ENCODE measurements at places on chromosomes 4 and X.
A peak's percentile ranks its signal among the peaks of the same experiment; 100 is the strongest.

- DNase-seq = no peak
Observed at GRCh38 chr4:110616238-110617074, 6.4 kb downstream of the PITX2 start.

DNA sequence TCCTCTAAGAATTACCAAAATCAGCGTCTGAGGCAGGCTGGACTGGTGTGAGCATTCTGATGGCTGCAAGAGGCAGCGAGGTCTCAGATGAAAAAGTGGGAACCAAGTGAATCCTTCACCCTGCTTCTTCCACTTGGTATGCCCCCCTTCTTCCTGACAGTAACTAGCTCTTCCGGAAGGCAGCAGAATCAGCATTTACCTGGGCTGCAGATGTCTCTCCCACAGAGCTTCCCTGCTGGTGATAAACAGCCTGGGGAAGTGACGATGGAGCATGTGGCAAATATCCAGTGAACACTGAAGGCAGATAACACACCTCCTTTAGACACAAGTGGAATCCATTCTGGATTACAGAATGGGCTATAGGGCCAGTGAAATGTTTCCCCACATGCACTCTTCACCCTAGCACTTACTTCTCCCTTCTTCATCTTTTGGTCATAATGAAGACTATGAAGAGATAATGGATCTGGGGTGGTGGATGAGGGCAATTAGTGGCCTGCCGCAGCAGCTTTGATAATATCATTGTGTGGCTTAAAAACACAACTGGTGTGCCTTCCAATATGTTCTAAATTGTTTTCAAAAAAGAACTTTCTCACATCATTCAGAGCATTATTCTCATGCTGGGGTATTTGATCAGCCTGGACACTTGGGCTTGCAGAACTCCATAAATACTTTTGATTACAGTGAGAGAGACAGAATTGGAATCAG, 60.8 kb upstream of the TBC1D9 start:
- no peak for DNase-seq

GRCh38 chr4:87973283-87974169, 2.0 kb upstream of the SPP1 start:
- DNase-seq = peak; percentile 75

DNA sequence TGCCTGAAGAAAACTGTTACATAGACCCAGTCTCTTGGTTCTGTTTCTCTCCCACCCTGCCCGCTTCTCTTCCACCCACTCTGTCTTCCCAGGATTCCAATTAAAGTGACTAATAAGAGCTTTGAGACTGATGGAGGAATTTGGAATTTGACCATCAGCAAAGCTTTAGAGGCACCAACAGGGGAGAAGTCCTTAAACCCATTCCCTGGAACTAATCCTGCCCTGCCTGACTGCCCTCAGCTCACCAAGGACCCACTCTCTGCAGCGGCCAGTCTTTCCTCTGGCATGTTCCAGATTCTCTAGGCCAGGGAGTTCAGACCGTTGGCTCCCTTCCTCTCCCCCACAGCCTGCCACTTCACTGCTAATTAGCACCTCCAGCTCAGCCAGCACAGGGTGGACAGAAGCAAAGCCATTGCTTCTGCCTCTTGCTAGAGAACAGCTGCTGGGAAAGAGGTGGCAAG, 23.9 kb downstream of the SCD5 start:
- DNase-seq = no peak

GRCh38 chrX:79412166-79412565, 45.0 kb upstream of the ITM2A start:
- no peak for DNase-seq

GRCh38 chr4:54363037-54363436, 133.9 kb downstream of the PDGFRA start:
- no peak for DNase-seq

DNA sequence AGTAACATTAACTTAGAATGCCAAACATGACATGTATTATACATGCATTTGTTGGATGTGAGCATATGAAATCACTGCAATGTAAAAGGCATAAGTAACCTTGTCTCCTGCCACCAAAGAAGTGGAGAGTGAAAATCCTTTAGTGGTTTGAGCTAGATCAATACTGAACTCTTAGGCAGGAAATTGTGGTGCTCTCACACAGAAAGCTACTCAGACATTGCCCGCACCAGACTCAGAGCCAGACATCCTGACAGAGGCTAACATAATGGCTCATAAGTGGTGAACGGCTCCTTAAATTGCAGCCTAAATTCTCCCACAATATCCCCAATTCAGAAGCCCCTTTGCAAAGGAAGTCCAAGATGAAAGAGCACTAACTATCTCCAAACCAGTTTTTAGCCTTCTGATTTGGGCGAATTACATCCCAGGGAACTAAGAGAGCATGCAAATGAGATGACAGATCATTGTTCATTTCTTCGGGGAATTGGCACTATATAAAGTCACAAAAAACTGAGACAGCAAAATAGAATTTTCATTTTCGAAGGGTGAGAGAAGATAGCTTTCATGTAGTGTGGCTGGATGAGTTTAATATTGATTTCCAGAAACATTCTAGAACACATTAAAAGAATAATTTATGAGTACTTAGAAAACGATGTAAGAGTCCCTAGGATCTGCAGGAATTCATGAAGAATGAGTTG, 233.6 kb upstream of the RPS6KA3 start:
- no peak for DNase-seq

GRCh38 chrX:50893466-50893865, 17.1 kb upstream of the BMP15 start:
- no peak for DNase-seq

GRCh38 chr4:141258558-141258957, 37.9 kb downstream of the ZNF330 start:
- DNase-seq = no peak

DNA sequence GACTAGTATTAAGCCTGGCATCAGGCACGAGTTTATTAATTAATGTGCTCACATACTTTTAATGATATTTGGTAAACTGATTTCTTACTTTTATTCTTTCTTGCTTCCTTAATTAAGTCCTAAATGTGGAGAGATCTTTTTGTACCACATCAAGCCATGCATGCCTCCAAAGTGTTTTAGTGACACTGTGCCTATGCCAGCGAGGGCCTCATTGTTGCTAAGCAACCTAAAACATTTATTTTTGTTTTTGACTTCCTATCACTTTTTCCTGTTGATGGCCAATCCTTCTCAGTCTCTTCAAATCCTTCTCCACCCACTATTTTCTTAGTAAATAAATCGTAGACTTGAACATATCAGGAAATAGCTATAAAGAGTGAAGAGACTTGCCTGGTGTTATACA, 5.5 kb upstream of the NSUN7 start:
- no peak for DNase-seq

- DNase-seq = no peak
Observed at GRCh38 chr4:42513748-42514492, 116.6 kb downstream of the SHISA3 start.

- no peak for DNase-seq
Observed at GRCh38 chrX:75603833-75604232, 81.0 kb upstream of the ZDHHC15 start.

- DNase-seq = no peak
Observed at GRCh38 chr4:139115226-139115625, 61.8 kb downstream of the ELF2 start.

DNA sequence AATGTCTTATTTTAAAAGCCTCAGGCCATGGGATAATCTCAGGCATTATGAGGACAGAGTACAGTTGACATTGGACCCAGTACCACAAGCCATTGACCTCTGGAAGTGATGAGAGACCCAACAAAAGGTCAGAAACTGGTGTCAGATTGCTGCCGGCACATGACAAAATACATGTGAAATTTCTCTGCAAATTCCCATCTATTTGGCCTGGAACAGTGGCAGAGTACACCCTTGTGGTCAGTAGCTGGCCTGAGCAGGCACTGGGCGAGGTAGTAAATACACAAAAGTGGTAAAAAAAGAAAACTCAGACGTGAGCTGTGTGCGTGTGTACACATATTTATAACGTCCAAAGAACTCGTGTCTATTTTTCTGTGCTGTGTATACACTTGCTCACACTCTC, 155.5 kb downstream of the DHX15 start:
- no peak for DNase-seq

DNA sequence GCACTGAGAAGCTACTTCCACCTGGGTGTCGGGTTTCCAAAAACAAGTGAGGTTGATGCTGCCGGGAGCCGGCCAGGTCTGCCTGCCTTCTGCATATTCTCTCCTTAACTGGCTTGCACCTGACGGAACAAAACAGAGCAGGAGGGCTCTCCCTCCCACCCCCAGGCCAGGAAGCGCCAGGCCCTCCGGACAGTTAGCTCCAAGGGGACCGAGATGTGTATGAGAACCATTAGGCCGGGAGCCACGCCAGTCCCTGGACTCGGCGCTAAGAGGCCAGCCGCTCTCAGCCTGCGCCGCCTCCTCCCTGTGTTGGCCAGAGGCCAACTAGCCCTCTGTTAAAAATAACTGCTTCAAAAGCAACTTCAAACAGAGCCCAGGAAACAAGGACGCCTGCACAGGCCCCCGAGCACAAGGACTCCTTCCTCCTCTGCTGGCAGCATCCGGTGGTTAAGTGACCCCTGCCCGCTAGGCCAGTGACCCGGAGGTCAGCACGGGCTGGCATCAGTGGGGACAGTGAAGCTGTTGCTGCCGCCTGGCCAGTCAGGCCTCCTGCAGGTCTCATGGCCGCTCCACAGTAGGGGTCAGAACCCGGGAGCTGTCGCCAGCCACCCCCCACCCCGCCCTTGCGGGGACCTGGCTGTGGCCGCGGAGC, 107.9 kb downstream of the ABLIM2 start:
- DNase-seq = no peak

DNA sequence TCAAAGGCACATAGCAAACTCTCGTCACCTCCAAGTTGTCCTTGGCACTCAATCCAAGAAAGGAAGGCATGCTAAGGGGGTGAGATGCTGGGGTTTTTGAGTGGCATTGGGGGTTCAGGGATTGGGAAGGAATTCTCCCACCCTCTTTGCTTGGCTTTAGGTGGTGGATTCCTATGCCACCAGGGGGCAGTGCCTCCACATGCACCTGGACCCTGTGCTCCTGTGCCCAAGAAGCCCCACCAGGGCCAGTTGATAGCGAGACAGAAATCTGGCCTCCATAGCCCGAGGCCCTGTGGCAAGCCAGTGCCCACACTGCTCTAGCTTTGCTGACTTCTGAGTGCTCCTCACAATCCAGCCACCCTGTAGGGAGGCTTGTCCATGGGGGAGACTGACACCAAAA, 2.0 kb upstream of the FATE1 start:
- peak; percentile 16 for DNase-seq

- no peak for DNase-seq
Observed at GRCh38 chrX:154004315-154004714, 15.4 kb downstream of the IRAK1 start.

- no peak for DNase-seq
Observed at GRCh38 chr4:152352215-152352614, 183.7 kb downstream of the FBXW7 start.

GRCh38 chrX:109812236-109812635, 79.2 kb upstream of the ACSL4 start:
- DNase-seq = no peak

- DNase-seq = no peak
Observed at GRCh38 chr4:19514276-19515070, 737.2 kb upstream of the SLIT2 start.

GRCh38 chrX:136141569-136141968, 5.8 kb upstream of the FHL1 start:
- DNase-seq = no peak

GRCh38 chr4:140684314-140684713, 71.9 kb downstream of the TBC1D9 start:
- no peak for DNase-seq

DNA sequence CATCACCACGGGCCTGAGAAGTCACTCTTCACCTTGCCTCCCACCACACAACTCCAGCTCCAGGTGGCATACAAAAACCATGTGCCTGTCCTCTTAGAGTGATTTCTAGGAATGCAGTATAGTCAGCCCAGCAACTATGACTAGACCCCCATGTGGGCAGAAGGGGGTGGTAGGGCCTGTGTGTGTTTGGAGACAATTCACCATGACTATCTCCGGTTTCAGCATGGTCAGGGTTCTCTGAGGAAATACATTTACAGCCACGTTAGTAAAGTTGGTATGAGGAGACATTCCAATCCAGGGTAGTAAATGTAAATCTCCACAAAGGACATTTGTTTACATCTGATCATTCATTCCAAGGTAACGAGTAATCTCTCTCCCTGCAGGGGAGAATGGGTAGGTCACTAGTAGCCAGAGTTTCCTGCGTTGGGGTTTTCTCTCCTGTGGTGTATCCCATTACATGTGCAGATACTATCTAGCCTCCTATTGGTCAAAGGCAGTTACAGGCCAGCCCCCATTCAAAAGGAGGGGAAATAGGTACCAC, 4.2 kb upstream of the MTMR1 start:
- no peak for DNase-seq

GRCh38 chr4:5403746-5404497, 304.4 kb downstream of the EVC2 start:
- DNase-seq = no peak

DNA sequence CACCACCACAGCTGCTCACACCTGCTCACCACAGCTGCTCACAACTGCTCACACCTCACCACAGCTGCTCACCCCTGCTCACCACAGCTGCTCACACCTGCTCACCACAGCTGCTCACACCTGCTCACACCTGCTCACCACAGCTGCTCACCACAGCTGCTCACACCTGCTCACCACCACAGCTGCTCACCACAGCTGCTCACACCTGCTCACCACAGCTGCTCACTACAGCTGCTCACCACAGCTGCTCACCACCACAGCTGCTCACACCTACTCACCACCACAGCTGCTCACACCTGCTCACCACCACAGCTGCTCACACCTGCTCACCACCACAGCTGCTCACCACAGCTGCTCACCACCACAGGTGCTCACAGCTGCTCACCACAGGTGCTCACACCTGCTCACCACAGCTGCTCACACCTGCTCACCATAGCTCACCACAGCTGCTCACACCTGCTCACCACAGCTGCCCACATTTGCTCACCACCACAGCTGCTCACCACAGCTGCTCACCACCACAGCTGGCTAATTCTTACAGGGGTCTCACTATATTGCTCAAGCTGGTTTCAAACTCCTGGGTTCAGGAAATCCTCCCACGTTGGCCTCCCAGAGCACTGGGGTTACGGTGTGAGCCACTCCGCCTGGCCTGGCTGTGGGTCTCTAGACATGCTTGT, 30.4 kb upstream of the CPLX1 start:
- DNase-seq = no peak

DNA sequence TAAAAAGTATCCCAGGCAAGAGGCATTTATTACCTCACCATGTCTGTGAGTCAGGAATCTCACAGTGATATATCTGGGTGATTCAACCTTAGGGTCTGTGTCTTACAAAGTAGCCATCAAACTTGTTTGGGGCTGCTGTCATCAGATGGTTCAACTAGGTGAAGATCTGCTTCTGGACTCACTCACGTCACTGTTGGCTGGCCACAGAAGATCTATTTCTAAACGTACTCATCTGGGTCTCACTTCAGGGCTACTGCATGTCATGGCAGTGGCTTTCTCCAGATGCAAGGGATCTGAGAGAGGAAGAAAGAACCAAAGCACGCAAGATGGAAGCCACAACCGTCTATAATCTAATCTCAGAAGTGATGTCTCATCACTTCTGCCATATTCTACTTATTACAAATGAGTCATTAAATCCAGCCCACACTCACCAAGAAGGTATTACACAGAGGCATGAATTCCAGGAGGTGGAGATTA, 267.8 kb upstream of the ANKRD50 start:
- no peak for DNase-seq

Data from suppressor macrophage (primary cell).